Activated CD4-positive, alpha-beta memory T cell treated with anti-CD3 and anti-CD28 coated beads, Interleukin-2, amount 10 ng/mL, durations not matched to agents 7 days and 5 days (primary cell): ENCODE measurements at places on chromosomes 1 and 21.

GRCh38 chr1:27556781-27557595 lies 47.0 kb downstream of the AHDC1 start:
- peak overlapping the region; percentile 82 for H3K27ac ChIP-seq
- peak; percentile 79 for DNase-seq
- peak overlapping the region; percentile 34 for H3K4me3 ChIP-seq
- no peaks in the 10 kb centered on the region for H3K36me3 ChIP-seq

GRCh38 chr1:152735648-152736047 lies 22.2 kb upstream of the KPRP start:
- DNase-seq = no peak
- no peak overlapping the region for H3K4me3 ChIP-seq
- H3K36me3 ChIP-seq = no peaks in the 10 kb centered on the region
- no peaks in the 10 kb centered on the region for H3K4me1 ChIP-seq
- no peak overlapping the region for H3K27ac ChIP-seq

DNA sequence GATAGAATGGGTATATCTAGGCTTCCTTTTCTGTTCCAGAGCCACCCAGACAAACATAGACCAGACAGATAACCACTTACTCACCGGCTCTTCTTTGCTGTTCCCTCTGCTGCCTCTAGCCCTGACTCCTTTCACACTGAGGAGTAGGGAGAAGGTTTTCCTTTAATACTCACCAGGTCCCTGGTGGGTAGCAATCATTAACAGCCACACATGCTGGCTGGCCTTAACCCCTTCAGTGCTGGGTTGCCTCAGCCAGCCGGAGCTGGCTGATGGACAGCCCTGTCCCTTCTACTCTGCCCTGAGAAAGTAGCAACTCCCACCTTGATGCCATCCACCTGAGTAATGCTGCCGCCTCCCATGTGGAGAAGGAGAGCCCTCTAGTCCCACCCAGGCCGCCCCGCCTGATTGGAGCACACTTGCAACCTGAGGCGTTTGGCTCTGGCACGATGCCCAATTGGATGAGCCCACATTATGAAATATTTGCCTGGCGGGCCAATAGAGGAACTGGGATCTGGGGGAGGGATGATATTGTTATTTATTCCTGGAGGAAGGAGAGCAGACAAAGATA lies 71.6 kb downstream of the PLEKHA6 start:
- DNase-seq = no peak
- no peak overlapping the region for H3K27ac ChIP-seq
- no peak overlapping the region for H3K4me3 ChIP-seq
- peaks cover 20% of the 10 kb centered on the region for H3K4me1 ChIP-seq

DNA sequence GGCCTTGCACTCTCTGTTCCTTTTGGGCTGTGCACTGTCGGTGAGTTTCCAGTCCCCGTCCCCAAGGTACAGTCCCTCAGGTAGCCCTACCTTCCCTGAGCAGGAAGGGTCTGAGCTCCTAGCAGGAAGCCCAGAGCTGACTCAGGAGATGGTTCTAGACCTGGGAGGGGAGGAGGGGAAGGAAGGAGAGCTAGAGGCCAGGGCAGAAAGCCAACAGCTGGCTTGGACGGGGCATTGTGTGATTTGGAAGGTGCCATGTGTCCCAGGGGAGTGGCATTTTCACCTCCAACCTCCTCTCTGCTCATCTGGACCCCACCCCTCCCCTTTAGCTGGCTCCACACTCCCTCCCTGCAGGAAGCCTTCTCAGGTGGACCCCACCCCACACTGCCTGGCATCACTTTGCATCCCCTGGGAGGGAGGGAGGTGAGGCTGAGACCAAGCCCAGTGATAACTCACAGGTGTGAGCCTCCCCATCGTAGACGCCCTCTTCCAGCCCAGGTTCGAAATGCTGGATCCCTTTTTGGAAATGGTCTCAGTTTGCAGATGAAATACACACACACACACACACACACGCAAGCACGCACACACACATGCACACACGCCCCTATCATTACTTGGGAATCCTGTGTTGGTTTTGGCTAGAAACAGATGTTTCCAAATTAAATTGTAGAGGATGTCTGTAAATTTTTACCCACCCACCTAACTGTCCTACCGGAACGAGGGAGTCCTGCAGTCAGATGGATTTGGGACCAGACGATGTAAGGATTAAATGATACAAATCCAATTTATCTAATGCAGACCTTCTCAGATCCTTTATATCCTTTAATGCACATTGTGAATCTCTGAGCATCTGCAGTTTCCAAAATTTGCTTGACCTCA lies 19.7 kb upstream of the IFNLR1 start:
- no peaks in the 10 kb centered on the region for H3K36me3 ChIP-seq
- H3K27ac ChIP-seq = no peak overlapping the region
- H3K4me3 ChIP-seq = no peak overlapping the region
- peaks cover 12% of the 10 kb centered on the region for H3K4me1 ChIP-seq
- peaks cover 2% of the 10 kb centered on the region for H3K27me3 ChIP-seq

DNA sequence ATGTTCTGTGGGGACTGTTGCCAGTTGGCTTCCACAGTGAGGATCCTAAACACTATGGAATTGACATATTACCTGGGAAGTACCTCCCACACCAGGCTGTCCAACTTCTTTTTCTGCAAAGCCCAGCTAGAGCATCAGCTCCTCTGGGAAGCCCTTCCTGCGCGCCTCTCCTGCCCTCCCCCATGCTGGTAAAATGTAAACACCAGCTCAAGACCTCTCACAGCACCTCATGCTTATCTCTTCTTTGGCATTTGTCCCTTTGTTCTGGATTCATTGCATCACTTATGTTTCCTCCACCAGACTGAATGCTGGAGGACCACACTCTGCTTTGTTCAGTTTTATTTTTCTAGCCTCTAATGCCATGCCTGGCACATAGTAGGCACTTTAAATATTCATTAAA lies 172.1 kb downstream of the HHAT start:
- no peak overlapping the region for H3K4me3 ChIP-seq
- no peaks in the 10 kb centered on the region for H3K27me3 ChIP-seq
- DNase-seq = no peak
- H3K36me3 ChIP-seq = no peaks in the 10 kb centered on the region
- H3K4me1 ChIP-seq = no peaks in the 10 kb centered on the region
- H3K27ac ChIP-seq = no peak overlapping the region

GRCh38 chr1:207745285-207745684 lies 6.6 kb upstream of the CD46 start:
- H3K4me3 ChIP-seq = no peak overlapping the region
- no peak overlapping the region for H3K27ac ChIP-seq
- H3K36me3 ChIP-seq = no peaks in the 10 kb centered on the region
- peaks cover 14% of the 10 kb centered on the region for H3K4me1 ChIP-seq
- no peak for DNase-seq

DNA sequence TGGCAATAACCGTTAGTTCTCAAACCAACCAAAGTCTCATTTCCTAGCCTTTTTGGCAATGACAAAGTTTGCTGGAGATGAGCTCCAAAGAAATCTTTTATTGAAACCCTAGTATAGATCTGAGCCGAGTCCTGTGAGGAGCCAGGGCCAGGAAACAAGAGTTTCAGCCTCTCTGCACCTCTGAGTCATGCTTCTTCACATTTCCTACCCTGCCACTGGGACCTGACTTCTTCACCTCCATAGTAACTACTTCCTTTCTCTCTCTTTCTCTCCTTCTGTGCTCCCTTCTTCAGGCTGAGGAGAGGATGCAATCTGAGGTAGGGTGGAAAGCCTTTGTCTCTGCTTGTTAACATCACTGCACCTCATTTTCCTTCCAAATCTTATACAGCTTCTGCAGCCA lies 38.7 kb upstream of the IPO9 start:
- H3K4me1 ChIP-seq = peaks cover 15% of the 10 kb centered on the region
- H3K36me3 ChIP-seq = no peaks in the 10 kb centered on the region
- H3K4me3 ChIP-seq = no peak overlapping the region
- no peak for DNase-seq
- H3K27me3 ChIP-seq = no peaks in the 10 kb centered on the region
- no peak overlapping the region for H3K27ac ChIP-seq

- no peaks in the 10 kb centered on the region for H3K4me1 ChIP-seq
- peaks cover 2% of the 10 kb centered on the region for H3K27me3 ChIP-seq
- H3K36me3 ChIP-seq = no peaks in the 10 kb centered on the region
- no peak overlapping the region for H3K4me3 ChIP-seq
These were observed 19.5 kb downstream of the PADI1 start for GRCh38 chr1:17224434-17224833.

DNA sequence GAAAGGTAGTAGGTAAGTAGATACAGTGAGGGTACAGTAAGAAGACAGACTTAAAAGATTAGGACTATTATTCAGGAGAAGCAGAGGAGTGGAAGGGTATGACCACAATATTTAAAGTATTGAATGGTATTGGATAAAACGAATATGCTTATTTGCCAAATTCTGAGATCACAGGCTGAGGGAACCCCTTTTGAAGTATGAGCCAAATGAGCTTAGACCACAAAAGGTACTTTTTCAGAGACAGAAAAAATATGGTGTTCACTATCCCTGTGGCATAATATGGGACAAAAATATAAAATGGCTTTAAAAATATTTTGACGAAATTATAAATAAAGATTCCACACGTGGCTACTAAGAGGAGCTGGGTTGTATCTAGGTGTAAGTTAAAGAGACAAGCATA lies 880 bp upstream of the MTF2 start:
- H3K4me1 ChIP-seq = peaks cover 34% of the 10 kb centered on the region
- H3K36me3 ChIP-seq = peaks cover 13% of the 10 kb centered on the region
- peak overlapping the region; percentile 100 for H3K4me3 ChIP-seq
- no peaks in the 10 kb centered on the region for H3K27me3 ChIP-seq
- no peak for DNase-seq
- peak overlapping the region; percentile 94 for H3K27ac ChIP-seq

GRCh38 chr1:6086762-6087376 lies 41.2 kb downstream of the KCNAB2 start:
- no peaks in the 10 kb centered on the region for H3K4me1 ChIP-seq
- H3K27me3 ChIP-seq = no peaks in the 10 kb centered on the region
- H3K27ac ChIP-seq = no peak overlapping the region
- no peak for DNase-seq
- no peak overlapping the region for H3K4me3 ChIP-seq
- peaks cover 52% of the 10 kb centered on the region for H3K36me3 ChIP-seq

DNA sequence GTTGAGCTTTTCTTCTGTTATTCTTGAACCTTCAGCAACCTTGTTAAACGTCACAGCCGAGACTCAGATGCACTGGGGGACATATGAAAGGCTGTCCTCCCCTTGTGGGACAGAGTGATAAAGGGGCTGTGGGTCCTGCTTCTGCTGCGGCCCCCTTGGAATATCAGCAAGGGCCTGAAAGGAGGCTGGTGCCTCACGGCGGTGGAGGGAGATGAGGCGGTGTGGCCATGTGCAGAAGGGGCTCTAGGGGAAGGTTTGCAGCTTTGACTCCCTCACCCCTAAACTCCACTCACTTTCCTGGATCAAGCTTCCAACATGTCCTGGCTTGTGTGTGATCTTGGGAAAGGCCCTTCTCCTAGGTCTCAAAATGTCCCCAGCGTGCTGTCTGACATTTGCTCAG lies 270.7 kb upstream of the CSF3R start:
- no peaks in the 10 kb centered on the region for H3K36me3 ChIP-seq
- no peaks in the 10 kb centered on the region for H3K4me1 ChIP-seq
- peaks cover 5% of the 10 kb centered on the region for H3K27me3 ChIP-seq
- no peak overlapping the region for H3K4me3 ChIP-seq
- DNase-seq = no peak
- H3K27ac ChIP-seq = no peak overlapping the region

GRCh38 chr1:18705811-18706210 lies 75.2 kb downstream of the PAX7 start:
- H3K4me1 ChIP-seq = no peaks in the 10 kb centered on the region
- no peak overlapping the region for H3K4me3 ChIP-seq
- H3K27me3 ChIP-seq = peaks cover 22% of the 10 kb centered on the region
- H3K36me3 ChIP-seq = no peaks in the 10 kb centered on the region

GRCh38 chr1:223837687-223838086 lies 8.1 kb downstream of the TP53BP2 start:
- H3K27ac ChIP-seq = no peak overlapping the region
- DNase-seq = no peak
- peaks cover 31% of the 10 kb centered on the region for H3K4me1 ChIP-seq
- H3K4me3 ChIP-seq = no peak overlapping the region

GRCh38 chr1:112395256-112395820 lies 676 bp upstream of the CTTNBP2NL start:
- peak overlapping the region; percentile 84 for H3K4me3 ChIP-seq
- H3K36me3 ChIP-seq = no peaks in the 10 kb centered on the region
- peaks cover 4% of the 10 kb centered on the region for H3K27me3 ChIP-seq
- H3K4me1 ChIP-seq = peaks cover 46% of the 10 kb centered on the region
- peak overlapping the region; percentile 2 for H3K27ac ChIP-seq

- no peaks in the 10 kb centered on the region for H3K4me1 ChIP-seq
- H3K36me3 ChIP-seq = no peaks in the 10 kb centered on the region
- H3K27ac ChIP-seq = no peak overlapping the region
- H3K27me3 ChIP-seq = peaks cover 3% of the 10 kb centered on the region
- H3K4me3 ChIP-seq = no peak overlapping the region
These were observed 238.6 kb downstream of the DUSP10 start for GRCh38 chr1:221503268-221503667.

DNA sequence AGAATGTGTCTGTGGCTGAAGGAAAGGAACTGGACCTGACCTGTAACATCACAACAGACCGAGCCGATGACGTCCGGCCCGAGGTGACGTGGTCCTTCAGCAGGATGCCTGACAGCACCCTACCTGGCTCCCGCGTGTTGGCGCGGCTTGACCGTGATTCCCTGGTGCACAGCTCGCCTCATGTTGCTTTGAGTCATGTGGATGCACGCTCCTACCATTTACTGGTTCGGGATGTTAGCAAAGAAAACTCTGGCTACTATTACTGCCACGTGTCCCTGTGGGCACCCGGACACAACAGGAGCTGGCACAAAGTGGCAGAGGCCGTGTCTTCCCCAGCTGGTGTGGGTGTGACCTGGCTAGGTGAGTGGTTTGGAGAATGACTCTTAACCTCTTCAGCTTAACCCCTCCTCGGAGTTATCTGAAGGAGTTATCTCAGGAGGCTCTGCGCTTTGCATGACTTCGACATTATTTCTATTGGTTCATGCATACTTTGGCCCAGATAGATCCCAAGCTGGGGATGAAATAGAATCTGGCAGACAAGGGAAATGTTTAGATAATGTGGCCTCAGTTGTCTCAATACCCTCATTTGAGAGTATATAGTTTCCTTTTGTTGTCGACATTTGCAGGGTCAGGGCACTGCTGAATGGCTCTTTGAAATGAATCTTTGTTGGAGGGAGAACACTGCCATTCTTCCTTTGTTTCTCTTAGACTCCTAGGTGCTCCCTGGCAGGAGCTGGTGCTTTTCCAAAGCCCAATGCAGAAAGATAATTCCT lies 39.7 kb downstream of the PTGFRN start:
- no peak overlapping the region for H3K27ac ChIP-seq
- H3K4me3 ChIP-seq = no peak overlapping the region
- no peak for DNase-seq
- H3K4me1 ChIP-seq = peaks cover 9% of the 10 kb centered on the region
